ENCODE measurements at places on chromosomes 5 and 9.

- DNase-seq = no peak
These were observed 150.5 kb downstream of the YTHDC2 start for GRCh38 chr5:113663879-113664541.

DNA sequence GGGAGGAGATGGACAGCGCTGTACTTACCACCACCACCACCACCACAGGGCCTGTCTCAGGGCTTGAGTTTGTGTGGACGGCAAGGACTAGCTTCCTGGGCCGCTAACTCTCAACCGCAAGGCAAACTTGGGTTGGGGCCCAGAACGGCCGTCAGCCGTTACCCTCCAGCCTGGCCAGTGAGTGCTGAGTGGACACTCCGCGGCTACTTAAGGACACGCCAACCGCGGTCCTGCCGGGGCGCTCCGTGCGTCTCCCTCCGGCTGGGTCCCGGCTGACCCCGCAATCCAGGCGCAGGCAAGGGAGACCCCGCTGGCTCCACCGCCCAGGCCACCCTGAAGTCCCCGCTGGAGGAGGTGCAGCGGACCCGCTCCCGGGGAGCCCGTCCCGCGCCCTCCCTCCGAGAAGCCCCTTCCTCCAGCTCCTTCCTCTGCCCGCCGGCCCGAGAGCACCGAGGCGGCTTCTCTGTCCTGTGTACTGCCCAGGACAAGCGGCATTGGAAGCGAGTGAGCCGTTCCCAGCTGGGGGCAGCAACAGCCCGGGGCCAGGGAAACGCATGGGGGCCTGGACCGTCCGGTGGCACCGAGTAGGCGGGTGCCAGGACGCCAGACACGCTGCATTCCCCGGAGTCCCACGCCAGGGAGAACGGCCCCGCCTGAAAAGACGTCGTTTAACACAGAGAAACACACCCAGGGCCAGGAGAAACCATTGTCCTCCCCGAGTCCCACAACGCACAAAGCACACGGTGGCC is 46.6 kb downstream of the HABP4 start:
- no peak for DNase-seq

DNA sequence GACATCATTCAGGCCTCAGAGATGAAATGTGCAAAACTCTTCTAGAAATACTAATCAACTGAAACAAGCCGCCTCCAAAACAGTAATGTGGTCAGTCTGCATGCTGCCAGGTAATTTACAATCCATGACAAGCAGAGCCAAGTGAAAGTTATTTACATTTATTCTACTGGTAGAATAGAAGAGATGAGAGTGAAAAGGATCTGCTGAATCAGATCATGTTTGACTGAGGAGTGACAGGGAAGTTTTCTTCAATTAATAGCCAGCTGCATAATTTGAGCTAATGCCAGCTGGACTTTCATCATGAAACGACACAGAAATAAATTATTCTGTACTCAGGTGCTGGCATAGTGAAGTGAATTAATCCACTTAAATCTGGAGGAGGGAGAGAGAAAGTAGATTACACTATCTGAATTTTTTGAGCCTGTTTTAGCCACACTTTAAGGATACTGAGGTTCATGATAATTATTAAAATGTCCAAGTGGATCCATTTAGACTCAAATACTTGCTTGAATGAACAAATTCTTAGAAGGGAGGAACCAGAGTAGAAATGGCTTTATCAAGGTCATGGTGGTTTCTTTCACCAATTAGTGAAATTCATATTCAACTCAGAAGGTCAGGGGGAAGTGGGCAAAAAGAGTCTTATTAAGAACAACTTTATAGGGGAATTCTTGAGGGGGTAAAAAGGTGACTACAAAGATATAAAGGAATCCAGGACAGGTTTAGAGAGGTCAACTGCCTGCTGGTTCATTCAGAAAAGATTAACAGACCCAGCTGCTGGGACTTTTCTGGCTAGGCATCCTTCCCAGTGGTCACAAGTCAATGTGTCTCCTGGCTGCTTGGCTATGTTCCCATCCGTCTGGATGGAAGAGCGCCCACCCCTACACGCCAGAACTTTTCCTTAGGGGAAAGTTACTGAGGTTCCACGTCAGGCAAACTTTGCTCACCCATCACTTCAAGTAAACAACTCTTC is 350.4 kb downstream of the PDE4D start:
- no peak for DNase-seq

GRCh38 chr9:134559013-134559412 is 82.6 kb upstream of the COL5A1 start:
- DNase-seq = no peak

DNA sequence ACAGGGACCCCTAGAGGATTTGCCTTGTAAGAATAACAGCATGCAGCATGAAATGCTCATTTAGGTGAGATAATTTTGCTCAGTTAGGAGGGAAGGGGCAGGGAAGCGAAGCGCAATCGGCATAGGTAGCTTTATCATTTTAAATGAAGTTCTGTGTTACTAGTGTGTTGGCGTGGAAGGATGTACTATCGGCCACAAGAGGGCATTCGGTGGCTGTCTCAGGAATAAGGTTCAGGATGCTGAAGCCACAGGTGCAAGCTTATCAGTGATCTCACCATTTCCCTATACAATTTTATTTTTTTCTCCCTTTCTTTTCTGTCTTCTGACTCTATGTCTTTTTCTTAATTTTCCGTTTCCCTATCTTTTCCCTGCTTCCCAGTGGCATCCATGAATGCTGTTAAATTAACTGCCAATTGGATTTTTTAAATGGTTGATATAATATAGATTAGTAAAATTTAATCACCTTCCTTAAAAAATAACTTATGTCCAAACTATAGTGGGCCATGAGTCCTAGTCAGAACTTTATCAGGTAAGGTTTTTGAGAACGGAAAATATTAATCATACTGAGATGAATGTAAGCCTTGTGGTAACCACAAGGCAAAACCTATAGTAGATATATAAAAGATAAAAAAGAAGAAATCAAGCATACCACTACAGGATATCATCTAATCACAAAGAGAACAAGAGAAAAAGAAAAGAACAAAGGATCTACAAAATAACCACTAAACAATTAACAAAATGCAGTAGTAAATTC is 1.2 kb upstream of the INSL6 start:
- no peak for DNase-seq
